CD4-positive, alpha-beta T cell (primary cell): ENCODE measurements at places on chromosomes 7 and 10.

- no peak for DNase-seq
Measured at GRCh38 chr7:144459635-144460034, 56.1 kb upstream of the NOBOX start.

- peak; percentile 23 for DNase-seq
Measured at GRCh38 chr10:98262571-98262970, 5.4 kb downstream of the LOXL4 start.

GRCh38 chr10:13457958-13458686 is 70.7 kb downstream of the BEND7 start:
- DNase-seq, result no peak

GRCh38 chr10:1733720-1734119 is 3.6 kb downstream of the ADARB2 start:
- DNase-seq, result no peak
